ENCODE measurements at places on chromosomes 11 and 22.

- DNase-seq, result no peak
These were observed 727 bp downstream of the OSBP2 start for GRCh38 chr22:30695351-30695851.

DNA sequence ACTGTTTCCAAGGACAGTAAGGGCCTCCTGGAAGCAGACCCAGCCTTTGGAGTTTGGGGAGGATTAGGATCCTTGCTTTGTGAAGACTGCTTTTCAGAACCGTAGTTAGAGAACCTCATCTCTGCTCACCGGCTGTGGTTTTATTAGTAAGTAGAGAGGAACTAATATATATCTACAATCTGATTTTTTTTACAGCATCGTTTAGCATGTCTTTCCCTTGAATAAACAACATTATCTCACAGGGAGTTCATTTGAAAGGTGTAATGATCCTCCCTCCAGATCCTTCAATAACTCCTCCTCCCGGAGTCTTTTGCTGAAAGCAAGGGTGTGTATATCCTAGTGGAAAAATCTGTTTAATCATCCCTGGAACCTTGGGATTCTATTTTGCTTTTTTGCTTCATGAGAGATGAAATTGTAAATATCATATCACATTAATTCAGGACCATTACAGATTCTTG is 132.7 kb downstream of the DBX1 start:
- DNase-seq, result no peak

DNA sequence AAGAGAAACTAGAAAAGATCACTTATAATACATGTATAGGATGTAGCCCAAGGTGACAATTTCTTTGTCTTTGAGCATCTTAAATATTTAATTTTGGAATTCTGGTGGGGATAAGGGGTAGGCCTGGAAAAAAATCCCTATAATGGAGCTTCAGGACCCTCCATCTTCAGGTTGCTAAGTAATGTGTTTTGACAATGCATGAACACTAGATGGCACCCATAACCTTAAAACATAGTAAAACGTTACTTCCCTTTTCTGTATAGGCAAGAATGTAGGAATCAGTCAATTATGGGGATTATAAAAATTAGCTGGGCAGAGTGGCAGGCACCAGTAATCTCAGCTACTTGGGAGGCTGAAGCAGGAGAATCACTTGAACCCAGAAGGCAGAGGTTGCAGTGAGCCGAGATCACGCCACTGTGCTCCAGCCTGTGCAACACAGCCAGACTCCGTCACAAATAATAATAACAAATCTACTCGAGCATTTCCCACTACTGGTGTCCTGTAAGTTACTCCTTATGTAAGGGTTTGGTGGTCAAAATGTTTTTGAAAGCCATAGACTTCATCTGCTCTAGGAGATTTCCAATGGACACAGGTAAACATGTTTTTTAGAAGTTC is 541.9 kb upstream of the CCDC90B start:
- DNase-seq, result no peak

- DNase-seq, result no peak
These were observed 110.8 kb downstream of the UVRAG start for GRCh38 chr11:75925785-75926164.

- no peak for DNase-seq
These were observed 6.6 kb upstream of the MRGPRG start for GRCh38 chr11:3225159-3225758.

DNA sequence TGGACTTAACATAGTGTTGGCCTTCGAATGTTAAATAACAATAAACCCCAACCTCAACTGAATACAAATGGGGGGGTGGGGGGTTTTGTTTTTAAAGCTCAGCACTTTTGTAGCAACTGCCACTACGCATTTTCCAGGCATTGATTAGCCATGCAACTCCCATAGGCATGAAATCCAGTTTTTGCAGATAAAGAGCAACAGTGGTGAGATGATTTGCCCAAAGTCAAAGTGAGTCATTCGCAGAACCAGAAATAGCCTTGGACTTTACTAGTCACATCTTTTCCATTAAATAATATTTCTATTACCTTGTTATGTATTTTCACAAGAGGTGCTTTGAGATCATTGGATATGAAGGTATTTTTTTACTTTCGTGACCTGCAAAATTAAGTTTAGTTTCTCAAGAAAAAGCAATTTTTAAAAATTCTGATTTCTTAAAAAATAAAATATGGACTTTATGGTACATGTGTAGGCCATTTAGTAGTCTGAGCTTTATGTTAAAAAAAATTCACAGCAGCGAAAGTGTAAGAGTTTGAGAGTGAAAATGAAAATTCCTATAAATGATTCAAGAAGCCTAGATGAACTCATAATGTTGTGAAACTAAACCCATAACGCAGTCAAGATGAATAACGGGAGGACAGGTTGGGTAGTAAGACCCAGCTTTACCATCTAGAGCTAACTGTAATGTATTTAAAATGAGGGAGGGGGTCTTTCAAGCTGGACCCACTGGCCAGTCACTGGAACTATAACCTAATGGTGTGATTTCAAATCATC is 1.9 kb upstream of the PHF21A start:
- no peak for DNase-seq

DNA sequence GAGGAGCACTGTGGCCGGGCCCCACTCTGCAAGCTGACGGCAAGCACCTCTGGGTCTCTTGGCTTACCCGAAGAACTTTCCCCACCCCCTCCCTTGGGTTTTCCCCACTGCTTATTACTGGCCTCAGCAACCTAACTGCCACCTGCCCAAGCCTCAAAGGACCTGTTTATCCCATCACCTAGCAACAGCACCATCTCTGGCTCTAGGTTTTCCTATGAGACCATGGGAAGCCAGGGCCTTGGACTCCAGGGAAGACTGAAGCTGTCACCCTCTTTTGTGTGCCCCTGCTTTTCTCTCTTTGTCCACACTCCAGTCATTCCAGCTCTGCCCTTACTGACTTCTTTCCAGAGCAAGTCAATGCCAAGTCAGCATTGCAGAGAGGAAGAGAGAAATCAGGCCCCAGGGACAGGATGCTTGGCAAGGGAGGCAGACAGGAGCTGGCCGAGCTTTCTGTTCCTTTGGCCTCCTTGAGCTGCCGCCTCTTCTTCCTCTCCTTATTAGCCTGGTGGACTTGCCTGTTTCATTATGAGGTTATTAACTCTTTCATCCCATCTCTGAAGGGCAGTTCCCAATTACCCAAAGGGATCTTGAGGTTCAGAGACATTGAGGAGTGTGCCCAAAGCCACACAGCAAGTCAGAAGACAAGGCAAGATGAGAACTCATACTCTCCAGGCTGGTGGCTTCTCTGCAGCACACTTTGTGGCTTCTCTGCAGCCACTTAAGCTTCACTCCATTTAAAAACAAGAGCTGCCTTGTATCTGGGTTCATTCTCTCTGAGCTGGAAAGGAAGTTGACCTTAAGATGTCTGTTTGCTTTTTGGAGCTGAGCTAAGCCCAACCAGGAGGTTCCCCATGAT is at the start of gene SMIM35:
TSS of gene SMIM35 (minus strand) at position 51 of the 856 bp plus-strand sequence. CDS start 206 bp downstream, outside the sequence.
- no peak for DNase-seq

DNA sequence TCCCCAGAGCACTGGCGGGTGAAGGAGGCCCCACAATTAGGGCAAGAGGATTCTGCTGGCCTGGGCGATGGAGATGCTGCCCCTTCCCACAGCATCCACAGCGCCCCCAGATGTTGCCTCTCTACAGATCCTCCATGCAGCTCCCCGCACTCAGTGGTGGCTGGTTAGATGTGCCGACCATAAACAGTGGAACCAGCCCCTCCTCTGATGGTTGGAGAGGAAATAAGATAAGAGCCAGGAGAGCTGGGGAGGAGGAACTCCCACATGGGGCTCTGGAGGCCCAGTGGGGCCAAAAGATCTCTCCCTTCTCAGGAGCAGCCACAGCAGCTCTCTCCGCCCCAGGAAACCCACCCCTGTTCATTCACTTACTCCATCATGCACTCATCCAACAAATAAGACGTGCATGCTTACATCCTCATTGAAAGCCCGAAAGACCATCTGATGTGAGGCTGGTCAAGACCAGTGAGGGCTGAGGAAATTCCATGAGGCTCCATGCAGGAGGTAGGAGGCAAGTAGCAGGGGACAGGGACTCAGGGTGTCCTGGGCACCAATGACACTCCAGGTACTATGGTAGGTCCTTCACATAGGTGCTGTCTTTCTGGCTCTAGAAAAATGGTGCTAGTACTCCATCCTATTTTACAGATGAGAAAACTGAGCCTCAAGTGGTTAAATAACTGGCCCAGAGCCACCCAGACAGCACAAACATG is 1.5 kb downstream of the PTGDR2 start:
- DNase-seq, result no peak

GRCh38 chr11:77069969-77070582 is 3.3 kb downstream of the CAPN5 start:
- no peak for DNase-seq

DNA sequence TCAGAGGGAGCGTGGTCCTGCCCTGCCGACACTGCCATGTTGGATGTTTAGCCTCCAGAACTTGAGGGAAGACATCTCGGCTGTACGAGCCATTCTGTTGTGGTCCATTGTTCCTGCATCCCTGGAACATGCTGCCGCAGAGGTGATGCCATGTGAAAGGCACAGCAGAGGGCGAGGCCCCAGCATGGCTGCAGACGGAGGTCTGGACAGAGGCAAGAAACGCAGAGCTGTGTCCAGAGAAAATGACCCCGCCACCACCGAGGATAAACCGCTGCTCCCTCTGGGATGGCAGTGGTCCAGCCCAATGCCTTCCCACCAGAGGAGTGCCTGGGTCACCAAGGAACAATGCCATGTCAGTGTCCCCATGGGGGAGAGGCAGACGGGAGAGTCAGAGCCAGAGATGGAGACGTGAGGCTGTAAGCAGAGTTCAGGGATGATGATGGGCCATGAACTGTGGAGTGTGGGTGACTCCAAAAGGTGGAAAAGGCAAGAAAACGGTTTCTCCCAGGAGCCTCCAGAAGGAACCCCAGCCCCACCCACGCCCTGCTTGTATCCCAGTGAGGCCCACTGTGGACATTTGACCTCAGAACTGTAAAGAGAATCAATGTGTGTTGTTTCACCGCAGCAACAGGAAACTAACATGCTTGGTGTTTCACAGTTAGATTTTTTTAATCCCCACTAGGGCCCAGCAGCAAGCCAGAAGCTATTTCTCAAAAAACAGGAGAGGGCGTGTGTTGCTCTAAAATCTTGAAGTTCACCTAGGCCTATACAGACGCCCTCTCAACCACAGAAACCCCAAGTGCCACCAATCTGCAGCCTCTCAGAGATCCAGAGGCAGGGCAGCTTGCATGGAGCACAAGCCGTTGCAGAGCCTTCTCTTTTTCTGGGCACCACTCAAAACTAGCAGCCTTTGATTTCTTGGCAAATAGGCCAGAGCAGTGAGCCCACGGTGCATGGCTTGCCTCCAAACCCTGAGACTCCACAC is 1422.9 kb downstream of the TBC1D22A start:
- no peak for DNase-seq

GRCh38 chr22:45179276-45180049 is 15.7 kb downstream of the NUP50 start:
- no peak for DNase-seq

- no peak for DNase-seq
These were observed 214.1 kb downstream of the OPCML start for GRCh38 chr11:133318221-133318620.

DNA sequence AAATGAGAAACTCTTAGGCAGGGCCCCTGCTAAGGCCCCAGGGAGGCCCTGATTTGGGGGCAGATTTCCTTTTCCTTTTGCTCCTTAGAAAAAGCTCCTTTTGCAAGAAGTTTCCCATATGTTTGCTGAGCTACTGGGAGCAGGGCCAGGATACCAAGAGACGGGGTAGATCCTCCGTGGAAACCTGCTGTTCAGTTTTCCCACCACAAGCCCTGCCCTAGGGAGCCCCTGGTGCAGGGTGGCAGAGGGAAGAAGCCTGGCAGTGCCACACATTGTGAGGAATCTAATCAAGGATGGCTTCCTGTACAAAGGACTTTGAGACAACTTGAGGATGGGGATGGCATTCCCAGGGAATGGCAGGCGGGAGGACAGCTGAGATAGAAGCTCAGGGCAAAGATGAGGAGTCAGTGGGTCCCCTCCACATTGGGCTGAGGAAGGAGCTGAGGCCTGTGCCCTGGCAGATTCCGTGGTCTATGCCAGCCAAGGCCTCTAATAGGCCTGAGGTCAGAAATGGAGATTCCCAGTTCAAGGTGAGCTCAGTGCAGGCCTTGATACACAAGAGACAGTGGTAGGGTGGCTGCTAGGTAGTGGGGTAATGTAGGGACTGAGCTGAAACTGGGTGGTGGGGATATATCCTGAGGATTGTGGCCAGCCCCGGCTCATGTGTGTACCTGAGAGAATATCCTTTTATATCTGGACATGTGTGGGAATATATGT is 15.0 kb downstream of the TUB start:
- DNase-seq, result no peak

DNA sequence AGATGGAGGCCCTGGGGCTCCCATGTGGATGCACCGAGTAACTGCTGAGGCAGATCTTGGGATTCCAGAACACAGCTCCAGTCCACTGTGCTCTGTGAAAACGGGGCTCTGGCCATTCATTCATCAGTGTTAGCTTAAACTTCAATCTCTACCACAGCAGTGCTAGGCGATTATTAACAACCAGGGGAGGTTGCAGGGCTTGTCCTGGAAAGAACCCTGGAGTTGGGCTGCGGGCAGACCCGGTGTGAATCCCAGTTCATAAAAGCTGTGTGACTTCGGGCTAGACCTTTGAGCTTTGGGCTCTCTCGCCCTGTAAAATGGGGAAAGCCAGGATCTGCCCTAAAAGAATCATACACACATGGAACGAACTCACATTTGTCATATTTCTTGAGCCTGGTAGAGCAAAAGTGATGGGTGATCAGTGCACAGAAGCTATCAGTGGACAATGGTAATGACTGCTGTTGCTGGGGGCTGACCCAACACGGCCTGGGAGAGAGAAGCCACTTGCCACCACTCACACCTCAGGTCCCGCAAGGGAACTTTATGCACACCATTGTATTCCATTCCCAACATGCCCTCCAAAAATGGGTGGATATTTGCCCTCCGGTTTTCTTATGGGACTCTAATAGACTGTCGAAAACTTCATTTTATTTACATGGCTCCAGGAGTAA is 15.6 kb upstream of the CRYBB3 start:
- DNase-seq, result no peak

GRCh38 chr22:48721395-48721669 is 1106.3 kb downstream of the BRD1 start:
- DNase-seq, result no peak

DNA sequence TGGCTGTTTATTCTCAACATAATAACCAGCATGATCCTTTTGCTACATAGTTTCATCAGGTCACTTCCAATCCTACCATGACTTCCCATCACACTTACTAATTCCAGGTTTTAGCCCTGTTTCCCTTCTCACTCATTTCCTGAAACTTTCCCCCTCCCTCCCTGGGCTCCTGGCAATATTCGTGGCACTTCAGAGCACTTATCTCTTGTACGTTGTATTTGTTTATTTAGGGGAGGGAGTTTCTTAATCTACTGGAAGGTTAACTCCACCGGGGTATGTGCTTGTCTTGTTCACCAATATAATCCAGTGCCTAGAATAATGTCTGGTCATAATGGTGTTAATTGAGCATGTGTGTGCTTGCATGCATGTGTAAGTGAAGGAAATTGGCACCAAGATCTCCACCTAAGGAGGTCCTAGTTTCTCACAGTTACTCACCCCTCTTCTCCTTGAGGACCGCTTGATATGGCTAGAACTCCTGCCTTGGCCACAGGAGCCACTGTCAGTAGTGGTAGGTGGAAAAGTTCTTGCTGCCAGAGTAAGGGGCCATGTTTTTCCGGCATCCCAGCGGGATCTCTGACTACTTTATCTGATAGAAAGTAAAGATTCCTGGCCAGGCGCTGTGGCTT is 11.7 kb downstream of the EIF3L start:
- DNase-seq, result no peak
